Naive thymus-derived CD4-positive, alpha-beta T cell (primary cell): ENCODE measurements at places on chromosomes 6 and 20. TPM values are rescaled to one million over a fixed set of nuclear protein-coding genes. Genes with fewer than 3 reads are reported as not detected.

DNA sequence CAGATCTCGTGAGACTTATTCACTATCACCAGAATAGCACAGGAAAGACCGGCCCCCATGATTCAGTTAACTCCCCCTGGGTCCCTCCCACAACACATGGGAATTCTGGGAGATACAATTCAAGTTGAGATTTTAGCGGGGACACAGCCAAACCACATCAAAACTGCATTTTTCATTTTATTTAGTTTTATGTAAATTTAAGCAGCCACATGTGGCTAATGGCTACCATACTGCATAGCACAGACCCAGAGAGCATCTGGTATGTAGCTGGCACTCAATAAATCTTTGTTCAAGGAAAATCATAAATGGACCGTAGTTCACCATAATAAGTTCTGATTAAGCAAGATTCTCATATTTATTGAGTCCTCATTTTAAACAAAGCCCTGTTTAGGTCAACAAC lies 15.3 kb downstream of the GFOD1 start:
- DNase-seq, result no peak

ZNF184 gene
- total RNA-seq, result 13.7 TPM

CUTA gene
- total RNA-seq, result 158 TPM

DNA sequence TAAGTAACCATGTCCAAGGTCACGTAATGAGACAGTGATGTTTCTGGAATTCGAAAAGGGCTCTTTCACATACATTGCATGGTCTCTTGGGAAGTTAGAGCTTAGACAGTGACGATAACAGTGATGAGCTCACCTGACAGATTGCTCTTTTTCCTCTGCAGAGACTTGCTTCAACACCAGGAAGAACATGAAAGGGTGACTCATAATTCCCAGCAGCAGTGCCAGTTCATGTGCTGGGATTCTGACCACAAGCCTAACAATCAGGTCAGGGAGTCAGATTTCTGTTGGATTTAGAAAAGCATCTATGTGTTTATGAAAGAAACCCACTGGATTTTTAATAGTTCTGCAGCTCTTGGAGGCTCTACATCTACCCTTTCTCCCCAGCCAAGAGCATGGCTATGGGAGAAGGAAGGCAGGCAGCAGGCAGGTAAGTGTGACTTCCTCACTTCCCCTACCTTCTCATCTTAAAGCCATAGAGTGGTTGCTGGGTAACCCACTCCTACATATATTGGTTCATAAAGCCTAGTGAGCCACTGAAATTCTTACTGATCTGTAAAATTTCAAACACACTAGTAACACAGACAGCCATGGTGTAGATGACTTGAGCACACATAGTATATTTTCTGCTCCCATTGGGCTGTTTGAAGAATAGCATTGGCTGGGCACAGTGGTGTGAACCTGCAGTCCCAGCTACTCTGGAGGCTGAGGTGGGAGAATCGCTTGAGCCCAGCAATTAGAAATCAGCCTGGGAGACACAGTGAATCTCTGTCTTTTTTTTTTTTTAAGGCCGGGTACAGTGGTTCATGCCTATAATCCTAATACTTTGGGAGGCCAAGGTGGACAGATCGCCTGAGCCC lies 44.4 kb upstream of the LOC128125822 start:
- DNase-seq, result no peak

DNA sequence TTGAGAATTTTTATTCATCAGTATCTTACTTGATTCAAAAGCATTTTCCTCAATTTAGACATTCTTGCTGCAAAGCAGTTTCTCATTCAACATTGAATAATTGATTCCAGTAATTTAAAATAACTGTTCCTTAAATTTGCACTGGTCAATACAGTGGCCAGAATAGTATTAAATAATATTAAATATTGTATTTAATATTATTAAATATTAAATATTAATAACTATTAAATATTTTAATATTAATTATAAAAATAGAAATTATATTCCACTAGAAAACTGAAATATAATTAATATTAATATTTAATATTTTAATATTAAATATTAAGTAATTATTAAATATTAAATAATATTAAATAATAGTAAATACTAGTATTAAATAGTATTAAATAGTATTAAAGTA lies 758.8 kb downstream of the EYS start:
- DNase-seq, result no peak

DNA sequence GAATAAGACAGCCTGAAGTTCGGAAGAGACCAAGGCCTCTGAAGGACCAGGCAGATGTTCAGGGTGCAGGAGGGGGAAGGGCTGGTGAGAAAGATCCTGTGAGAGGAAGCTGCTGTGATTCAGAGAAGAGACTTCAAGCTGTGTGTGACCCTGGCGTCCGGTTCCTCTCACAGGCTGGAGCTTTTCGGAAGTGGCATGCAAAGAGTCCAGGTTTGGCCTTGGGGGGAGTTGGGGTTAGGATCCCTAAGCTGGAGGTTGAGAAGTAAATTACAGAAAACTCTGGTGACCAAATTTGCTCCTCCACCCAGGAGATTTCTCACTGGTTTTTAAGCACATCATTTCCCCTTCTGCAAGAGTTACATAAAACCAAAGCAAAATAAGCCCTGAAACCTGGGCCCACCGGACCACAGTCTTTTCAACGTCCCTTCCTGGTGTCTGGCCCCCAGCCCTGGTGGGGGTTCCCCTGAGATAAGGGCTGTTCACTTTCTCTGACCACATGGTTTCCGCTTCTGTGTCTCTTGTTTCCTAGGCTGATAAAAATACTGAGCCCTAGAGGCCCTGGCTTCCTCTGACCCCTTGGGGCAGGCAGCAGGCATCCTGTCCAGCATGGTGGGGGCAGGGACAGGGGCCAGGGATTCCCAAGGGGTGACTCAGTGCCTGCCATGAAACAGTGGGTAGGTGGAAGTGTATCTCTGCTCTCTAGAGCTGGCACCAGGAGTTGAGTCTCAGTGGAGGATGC lies 12.0 kb upstream of the LTA start:
- peak; percentile 34 for DNase-seq

DNA sequence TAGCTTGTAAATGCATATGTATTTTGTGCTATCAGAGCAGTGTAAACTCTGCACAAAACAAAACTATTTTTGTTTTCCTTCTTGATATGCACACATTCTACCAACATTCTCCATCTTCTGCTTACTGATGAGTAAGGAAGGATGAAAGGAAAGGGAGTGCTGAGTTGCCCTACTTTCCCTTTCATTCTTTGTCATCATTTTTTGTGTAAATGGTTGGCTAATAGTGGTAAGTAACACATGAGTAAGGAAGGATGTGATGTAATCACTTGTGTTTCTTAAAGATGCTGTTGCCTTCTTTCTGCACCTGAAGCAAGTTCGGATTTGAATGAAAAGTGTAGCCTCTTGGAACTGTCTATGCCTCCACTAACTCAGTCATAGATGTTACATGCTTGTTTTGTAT lies 4.6 kb upstream of the REV3L start:
- no peak for DNase-seq

MUC22 gene
- not detected for total RNA-seq

- DNase-seq, result no peak
These were observed 178.0 kb downstream of the DTNBP1 start for GRCh38 chr6:15484821-15485220.

GRCh38 chr6:121310495-121310894 lies 23.8 kb downstream of the TBC1D32 start:
- DNase-seq, result no peak

DNA sequence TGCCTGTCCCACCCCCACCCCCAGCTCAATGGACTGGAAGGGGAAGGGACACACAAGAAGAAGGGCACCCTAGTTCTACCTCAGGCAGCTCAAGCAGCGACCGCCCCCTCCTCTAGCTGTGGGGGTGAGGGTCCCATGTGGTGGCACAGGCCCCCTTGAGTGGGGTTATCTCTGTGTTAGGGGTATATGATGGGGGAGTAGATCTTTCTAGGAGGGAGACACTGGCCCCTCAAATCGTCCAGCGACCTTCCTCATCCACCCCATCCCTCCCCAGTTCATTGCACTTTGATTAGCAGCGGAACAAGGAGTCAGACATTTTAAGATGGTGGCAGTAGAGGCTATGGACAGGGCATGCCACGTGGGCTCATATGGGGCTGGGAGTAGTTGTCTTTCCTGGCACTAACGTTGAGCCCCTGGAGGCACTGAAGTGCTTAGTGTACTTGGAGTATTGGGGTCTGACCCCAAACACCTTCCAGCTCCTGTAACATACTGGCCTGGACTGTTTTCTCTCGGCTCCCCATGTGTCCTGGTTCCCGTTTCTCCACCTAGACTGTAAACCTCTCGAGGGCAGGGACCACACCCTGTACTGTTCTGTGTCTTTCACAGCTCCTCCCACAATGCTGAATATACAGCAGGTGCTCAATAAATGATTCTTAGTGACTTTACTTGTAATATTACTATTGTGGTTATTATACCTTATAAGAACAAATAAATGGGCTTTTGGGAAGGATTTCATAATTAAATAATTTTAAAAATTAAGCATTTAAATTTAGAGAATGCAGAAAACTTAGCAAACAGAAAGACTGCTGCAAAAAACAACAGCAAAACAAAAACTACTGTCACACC lies 8.4 kb downstream of the CDKN1A start:
- no peak for DNase-seq

SOX18 gene
- total RNA-seq, result not detected

- peak; percentile 8 for DNase-seq
These were observed 21.4 kb upstream of the TRAM2 start for GRCh38 chr6:52598123-52598823.

KIF25 gene
- total RNA-seq, result 0.86 TPM

B3GAT2 gene
- not detected for total RNA-seq

DNA sequence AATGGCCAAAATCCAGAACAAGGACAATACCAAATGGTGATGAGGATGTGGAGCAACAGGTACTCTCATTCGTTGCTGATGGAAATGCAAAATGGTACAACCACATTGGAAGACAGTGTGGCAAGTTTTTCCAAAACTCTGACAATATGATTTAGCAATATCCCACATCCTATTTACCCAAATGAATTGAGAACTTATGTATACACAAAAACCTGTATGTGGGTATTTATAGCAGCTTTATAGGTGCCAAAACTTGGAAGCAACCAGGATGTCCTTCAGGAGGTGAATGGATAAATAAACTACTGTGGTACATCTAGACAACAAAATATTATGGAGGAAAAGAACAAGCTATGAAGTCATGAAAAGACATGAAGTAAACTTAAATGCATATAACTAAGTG lies 156.5 kb downstream of the TFAP2A start:
- DNase-seq, result no peak

DNA sequence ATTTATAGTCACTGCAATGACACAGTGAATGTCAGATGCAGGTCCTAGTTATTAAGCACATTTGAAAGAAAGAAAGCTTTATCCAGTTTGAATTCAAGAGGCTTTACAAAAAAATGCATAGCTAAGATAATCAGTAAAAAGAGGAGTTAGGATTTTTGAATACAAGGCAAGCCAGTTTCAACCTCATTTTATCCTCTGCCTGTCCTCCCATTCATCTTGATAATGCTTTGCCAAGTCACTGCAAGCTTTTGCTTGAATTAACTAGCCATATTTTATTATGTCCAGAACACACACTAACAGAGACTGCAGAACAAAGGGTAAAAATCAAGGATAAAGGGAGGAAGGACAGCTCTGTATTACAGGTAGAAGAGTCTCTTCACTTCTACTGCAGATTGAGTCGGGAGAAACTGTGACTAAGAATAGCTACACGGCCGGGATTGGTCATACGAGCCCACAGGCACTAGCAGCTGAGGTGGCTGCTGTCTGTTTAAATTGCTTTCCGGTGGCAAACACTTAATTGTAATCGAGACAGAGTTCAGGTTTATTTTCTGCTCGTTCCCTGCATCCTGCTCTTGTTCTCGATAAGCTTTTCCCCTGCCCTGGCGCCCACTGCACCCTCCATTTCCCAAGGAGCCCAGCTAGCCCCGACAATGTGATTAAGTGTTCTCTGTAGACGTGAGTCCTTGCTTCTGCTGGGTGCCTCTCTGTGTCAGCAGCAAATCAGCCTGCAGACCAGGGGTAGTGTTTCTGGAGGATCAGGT lies 30.5 kb upstream of the AKAP12 start:
- no peak for DNase-seq

DNA sequence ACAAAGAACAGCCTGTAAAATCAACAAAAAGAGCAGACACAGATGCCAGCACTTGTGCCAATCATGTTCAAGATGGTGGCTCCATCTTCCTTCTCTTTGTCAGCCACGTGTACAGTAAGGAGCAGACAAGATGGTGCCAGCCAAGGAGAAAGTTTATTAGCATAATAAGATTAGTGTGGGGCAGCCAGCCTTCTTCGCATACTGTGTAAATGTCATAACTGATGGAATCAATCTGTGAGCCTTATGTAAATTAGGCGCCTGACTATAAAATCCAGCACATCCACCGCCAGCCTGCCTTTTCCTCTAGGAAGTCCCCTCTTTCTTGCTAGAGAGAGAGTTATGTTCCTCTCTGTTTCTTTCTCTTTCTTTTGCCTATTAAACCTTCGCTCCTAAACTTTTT lies 99.7 kb upstream of the RALGAPA2 start:
- no peak for DNase-seq

DNA sequence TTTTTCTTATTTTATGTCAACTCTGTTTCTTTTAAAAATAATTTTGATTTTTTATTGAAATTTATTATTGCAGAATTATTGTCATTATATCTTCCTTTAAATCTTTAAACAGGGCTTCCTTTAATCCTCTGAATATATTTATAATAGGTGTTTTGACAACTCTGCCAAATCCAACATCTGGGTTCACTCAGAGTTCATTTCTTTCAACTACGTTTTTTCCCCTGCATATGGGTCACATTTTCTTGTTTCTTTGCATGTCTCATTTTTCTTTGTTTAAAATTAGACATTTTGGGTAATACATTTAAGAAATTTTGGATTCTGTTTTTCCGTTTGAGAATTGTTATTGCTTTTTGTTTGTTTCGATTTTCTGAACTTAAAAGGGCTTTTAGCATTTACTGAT lies 655.1 kb upstream of the CITED2 start:
- no peak for DNase-seq

- DNase-seq, result no peak
These were observed 11.6 kb upstream of the ADAM33 start for GRCh38 chr20:3693376-3693775.

- no peak for DNase-seq
These were observed 54.3 kb downstream of the TCP11 start for GRCh38 chr6:35086636-35087360.

DNA sequence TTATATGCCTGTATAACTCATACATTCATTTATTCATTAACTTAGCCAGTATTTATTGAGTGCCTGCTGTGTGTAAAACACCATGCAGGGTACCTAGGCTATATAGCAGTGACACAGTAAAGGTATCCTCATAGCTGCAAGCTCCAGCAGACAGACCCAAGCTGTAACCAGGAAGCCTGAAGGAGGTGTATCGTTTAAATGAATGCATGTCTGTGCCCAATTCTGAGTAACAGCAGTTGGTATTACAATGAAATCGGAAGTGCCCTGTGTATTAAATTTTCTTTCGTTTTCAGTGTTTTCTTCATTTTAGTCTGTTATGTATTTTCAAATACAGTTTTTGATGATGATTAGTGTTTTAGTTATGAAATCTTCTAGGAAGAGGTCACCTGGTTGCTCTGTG lies 485.8 kb upstream of the SOX4 start:
- DNase-seq, result no peak

AHI1 gene
- total RNA-seq, result 12.5 TPM
